ENCODE measurements at places on chromosomes 6 and 20.

- DNase-seq = peak; percentile 33
Observed at GRCh38 chr6:14790976-14791375, 454.9 kb upstream of the JARID2 start.

- no peak for DNase-seq
Observed at GRCh38 chr20:12882832-12883506, 125.8 kb upstream of the SPTLC3 start.

- DNase-seq = no peak
Observed at GRCh38 chr20:62879275-62880146, 17.9 kb upstream of the TCFL5 start.

DNA sequence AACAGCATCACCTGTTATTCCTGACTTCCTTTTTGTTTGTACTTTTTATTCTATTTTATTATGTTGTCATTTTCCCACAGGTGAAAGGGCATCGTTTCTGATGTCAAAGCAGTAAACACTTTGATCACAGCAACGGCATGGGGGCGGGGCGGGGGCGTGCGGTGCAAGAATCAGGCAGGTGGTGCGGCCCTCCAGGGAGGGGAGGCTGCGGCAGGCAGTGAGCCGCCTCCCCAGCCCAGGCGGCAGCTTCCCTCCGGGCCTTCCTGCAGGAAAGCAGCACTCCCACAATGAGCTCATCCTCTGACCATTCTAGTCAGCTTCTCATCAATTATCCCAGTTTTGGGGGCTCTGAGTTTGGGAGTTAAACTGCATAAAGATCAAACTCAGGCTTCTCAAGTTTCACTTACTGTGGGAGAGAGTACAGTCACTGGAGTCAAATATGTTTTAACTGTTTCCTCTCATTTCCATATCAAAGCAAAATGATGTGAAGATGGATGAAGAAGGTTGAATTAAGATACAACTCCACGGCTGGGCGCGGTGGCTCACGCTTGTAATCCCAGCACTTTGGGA, 608.4 kb upstream of the AGPAT4 start:
- DNase-seq = peak; percentile 3

DNA sequence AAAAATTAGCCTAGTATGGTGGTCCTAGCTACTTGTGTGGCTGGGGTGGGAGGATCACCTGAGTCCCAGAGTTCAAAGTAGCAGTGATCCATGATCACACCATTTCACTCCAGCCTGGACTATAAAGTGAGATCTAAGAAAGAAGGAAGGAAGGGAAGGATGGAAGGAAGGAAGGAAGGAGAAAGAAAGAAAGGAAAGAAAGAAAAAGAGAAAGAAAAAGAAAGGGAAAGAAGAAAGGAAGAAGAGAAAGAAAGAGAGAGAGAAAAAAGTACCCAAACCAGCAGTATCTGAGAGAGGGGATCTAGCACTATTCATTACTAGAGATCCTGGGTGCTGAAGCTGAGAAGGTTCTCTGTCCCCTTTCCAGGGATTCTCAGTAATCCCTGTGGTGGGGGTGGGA, 197.8 kb downstream of the CD83 start:
- DNase-seq = no peak

GRCh38 chr20:58088105-58088504, 140.3 kb downstream of the ANKRD60 start:
- DNase-seq = no peak

DNA sequence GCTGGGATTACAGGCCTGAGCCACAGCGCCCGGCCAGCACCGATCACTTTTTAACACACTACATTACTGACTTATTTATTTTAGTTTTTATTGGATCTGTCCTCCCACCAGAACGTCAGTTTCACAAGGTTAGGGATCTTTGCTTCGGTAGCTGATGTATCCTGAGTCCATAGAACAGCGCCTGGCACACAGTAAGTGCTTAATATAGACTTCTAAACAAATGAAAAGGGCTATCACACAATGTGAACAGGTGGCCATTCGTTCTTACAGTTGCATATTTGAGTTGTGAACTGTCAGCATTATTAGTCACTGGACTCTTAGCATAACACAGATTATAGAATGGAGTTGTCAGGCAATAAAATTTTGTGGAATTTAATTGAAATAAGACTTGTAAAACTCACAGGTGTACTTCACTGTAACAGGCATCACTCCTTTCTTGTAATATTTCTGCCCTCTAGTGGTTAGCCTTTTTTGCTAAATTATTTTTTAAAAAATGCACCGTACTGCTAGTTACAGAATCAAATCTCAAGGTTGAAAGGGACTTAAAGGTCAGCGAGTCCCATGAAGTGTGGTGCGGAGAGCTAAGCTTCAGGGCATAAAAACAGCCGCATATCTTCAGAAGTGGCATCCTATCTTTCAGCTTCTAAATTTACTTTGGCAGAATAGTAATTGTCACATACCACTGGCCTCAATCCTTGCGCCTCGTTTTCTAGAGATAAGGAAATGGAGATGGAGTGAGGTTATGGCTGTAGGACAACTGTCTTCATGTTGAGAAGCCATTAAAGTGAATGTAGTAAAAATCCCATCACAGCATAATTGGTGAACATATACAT, 3.4 kb upstream of the TBC1D7 start:
- DNase-seq = peak; percentile 47

- DNase-seq = no peak
Observed at GRCh38 chr20:50237349-50237748, 46.7 kb downstream of the CEBPB start.

Measured in tongue (tissue), 3 donors.